Stimulated activated CD8-positive, alpha-beta memory T cell treated with anti-CD3 and anti-CD28 coated beads, Interleukin-4, amount 100 ng/mL, for 48 hours (primary cell): ENCODE measurements at places on chromosomes 2 and 18.

GRCh38 chr18:74175658-74176057 lies 27.3 kb downstream of the TIMM21 start:
- no peak for DNase-seq

DNA sequence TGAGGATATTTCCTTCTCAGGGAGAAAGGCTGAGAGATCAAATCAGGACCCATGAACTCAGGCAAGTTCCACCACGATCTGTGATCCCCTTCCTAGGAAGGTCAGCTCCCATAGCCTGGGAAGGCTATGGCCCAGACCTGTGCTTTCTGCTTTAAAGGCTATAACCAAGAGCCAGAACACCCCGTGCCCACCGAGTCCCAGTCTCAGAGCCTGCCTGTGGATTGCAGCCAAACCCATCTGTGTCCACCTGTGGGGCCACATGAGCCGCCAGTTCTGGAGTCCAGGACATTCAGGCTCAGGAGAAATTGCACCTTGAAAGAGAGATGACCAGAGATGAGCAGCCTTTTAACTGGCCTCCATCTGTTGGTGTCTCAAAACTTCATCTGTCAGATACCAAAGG lies 46.9 kb downstream of the MAL start:
- no peak for DNase-seq

- peak; percentile 57 for DNase-seq
Observed at GRCh38 chr18:32040936-32041335, 22.3 kb downstream of the RNF125 start.

- no peak for DNase-seq
Observed at GRCh38 chr2:26561376-26561775, 79.8 kb downstream of the CIB4 start.

- DNase-seq = peak; percentile 48
Observed at GRCh38 chr2:152861349-152861942, 143.0 kb downstream of the ARL6IP6 start.
